ENCODE measurements at places on chromosomes 3 and 15.

GRCh38 chr15:53437985-53438841 lies 321.2 kb downstream of the WDR72 start:
- DNase-seq, result no peak

DNA sequence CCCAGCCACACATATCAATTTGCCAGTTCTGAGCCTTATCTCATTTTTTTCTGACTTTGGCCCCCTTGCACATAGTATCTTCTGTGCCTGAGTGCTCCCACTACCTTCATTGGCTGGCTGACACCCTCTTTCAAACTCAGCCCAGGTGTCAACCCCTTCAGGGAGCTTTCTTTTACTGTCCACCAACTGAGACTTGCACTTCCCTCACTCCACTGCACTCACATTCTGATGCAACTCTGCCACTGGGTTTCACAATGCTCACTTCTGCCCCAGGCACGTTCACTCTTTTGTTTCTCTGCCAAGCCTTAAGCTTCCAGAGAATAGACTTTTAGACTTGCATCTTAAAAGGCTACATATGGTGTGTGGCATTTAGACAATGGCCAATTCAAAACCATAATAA lies 101.5 kb upstream of the CBLB start:
- DNase-seq, result peak; percentile 57

- DNase-seq, result peak; percentile 73
Measured at GRCh38 chr3:179148616-179149405, 654 bp downstream of the PIK3CA start.

GRCh38 chr3:8371960-8372463 lies 129.6 kb upstream of the LMCD1 start:
- no peak for DNase-seq

GRCh38 chr3:78878011-78878410 lies 889.8 kb downstream of the ROBO1 start:
- DNase-seq, result no peak

All from islet precursor cell (in vitro differentiated cells).